ENCODE measurements at places on chromosomes 12 and 14. TPM values are rescaled to one million over a fixed set of nuclear protein-coding genes. Genes with fewer than 3 reads are reported as not detected.

Gene MYF5
- not detected for total RNA-seq

GRCh38 chr12:78881685-78882084 lies 17.1 kb downstream of the SYT1 start:
- DNase-seq: no peak

GRCh38 chr12:50547742-50548141 lies 43.0 kb downstream of the DIP2B start:
- DNase-seq: no peak

DNA sequence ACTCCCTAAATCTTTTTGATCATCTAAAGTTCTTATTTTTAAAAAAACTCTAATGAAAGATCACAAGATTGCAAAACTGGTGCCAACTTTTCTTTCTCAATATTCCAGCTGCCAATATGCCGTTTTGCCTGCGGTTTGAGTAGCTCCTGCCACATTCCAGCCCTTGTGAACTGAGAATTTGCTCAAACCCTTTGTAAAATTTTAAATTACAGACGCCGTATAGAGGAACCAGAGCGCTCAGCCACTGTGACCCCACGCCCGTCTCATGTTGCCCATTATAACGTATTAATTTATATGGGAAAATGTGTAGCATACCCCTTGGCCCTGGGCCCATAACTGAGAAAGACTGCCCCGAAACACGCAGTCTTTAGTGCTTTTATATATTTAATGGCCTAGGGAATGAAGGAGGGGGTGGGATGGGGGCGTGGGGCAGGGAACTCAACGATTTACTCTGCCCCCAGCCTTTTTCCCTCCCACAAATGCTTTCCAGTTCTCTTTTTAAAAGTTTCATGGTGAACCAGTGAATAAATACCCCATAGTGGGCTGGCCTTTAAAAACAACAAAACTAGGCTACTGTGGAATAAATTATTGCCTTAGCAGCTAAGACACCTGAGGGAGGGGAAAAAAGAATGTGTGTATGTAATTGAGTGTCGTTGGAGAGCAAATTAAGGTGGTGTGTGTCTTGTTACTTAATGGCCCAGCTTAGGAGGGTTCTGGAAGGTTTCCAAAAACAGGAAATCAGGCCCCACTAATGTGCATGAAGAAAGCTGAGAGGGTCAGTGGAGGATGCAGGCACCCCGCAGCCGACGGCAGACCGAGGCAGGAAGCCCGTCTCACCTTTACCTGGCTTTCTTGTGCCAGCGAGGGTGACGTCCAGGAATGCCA lies 45.7 kb upstream of the RFLNA start:
- DNase-seq: no peak

- no peak for DNase-seq
Observed at GRCh38 chr12:131853832-131854797, 25.9 kb downstream of the MMP17 start.

Gene ERP27
- total RNA-seq: 1.4 TPM

Gene FGD4
- 19.9 TPM for total RNA-seq

- no peak for DNase-seq
Observed at GRCh38 chr14:102551995-102552705, 40.3 kb upstream of the RCOR1 start.

Gene ALX1
- not detected for total RNA-seq

GRCh38 chr12:114213055-114213581 lies 192.8 kb downstream of the TBX5 start:
- DNase-seq: no peak

Gene C12orf54
- not detected for total RNA-seq

DNA sequence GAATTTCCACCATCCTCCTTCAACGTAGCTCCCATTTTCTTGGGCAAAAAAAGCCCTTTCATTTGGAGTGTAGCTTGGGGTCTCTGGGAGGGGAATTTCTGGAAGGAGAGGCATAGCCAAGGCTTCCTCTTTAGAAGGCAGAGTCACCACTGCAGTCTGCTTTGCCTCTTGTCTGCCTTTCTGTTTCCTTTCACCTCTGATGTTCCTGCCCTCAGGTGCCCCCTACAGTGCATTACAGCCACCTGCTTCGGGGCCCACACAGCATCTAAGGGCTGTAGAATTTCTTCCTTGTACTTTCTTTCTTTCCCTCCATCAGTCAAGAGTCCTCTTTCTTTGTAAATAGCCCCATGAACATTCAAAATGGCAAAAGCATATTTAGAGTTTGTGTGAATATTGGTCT lies 1313.9 kb downstream of the TMEM121 start:
- DNase-seq: no peak

DNA sequence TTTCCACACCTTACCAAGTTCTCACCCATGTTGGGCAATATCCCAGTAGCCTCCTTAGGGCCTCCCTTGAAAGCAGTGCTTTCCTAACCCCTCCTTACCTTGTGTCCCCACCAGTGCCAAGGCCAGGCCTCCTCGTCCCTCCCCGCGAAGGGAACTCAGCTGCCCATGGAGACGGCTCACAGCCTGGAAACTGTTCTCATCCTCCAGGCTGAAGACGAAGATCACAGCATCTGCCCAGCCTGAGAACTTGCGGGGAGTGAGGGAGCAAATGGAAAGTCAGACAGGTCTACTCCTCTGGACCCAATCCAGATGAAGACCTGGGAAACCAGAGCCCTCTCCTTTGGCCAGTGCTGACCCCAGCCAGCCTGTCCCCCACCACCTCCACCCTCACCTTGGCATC lies 4.6 kb downstream of the AGAP2 start:
- DNase-seq: no peak

DNA sequence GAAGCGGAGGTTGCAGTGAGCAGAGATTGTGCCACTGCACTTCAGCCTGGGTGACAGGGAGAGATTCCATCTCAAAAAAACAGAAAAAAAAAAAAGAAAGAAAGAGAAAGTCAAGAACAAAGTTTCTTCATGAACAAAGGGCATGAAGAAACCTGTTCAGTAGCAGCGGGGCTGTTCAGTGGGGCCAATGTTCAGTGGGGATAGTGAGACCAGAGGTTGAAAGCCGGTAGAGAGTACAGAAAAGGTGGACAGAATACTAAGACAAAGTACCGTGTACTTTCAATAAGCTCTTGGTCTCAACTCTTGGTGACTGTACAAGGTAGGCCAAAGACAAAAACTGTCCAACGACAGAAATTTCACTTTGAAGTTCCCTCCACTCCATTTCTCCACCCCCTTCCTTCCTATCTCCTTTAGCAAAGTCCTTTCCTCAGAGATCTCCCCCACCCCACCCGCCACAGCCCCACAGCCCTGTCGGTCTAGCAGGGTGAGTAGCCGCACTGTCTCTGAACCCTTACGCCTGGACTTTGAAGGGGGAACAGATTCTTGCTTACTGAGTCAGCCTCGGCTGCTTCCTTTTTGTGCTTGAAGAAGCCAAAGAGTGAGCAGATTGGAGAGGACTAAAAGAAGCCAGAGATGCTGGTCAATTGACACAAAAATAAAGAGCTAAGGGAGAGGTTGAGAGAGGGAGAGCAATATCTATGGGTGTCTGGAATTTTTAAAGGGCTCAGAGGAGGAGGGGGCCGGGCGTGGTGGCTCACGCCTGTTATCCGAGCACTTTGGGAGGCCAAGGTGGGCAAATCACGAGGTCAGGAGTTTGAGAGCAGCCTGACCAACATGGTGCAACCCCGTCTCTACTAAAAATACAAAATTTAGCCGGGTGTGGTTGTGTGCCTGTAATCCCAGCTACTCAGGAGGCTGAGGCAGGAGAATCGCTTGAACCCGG lies 44.2 kb upstream of the FOS start:
- DNase-seq: no peak

Gene INSM2
- total RNA-seq: not detected

DNA sequence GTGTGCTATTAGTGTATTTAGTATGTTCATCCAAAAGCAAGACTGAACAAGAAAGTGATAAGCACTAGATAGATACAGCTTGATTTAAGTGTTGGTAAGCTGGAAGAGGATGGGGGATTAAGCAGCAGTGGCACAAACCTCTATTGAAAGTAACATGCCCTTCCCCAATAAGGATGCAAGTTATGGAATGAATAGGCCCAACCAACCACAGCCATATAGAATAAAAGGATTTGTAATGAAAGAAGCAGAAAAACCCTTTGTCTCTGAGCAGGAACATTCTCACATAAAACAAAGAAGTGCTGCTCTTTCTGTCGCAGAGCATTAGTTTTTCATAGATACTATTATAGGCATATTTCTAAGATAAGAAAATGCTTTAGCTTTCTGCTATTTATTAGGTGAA lies 310.7 kb downstream of the IPO8 start:
- no peak for DNase-seq

Gene CD163L1
- 1.7 TPM for total RNA-seq

Gene RALGAPA1
- total RNA-seq: 19.5 TPM

GRCh38 chr12:20455001-20455706 lies 86.8 kb downstream of the PDE3A start:
- no peak for DNase-seq

GRCh38 chr12:19908830-19909229 lies 459.5 kb upstream of the PDE3A start:
- no peak for DNase-seq

Gene NFATC4
- 4.5 TPM for total RNA-seq

DNA sequence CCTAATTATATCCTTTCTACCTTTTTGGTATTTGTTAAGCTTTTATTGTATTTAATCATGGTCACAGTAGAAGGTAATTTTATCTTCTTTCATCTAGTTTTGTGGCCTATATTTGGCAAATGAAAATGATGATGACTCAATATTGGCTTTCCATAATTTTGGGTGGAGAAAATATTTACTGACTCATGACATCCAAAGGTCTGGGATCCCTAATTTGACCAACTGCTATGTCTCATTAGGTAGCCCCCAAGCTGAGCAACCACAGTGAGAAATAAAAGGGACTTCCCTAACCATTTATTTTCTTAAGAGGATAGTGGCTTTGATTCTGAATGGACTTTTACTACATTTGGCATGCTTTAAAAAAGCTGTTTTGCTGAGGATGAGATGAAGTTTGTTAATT lies 289.5 kb downstream of the RMST start:
- DNase-seq: no peak

Gene ALDH6A1
- 7.9 TPM for total RNA-seq

All from epithelial cell of proximal tubule (primary cell).